ENCODE measurements at places on chromosomes 12 and 14.

GRCh38 chr14:51310505-51310944 lies 70.5 kb downstream of the TMX1 start:
- DNase-seq = no peak

- no peak for DNase-seq
Observed at GRCh38 chr12:25005376-25005775, 56.5 kb upstream of the BCAT1 start.

DNA sequence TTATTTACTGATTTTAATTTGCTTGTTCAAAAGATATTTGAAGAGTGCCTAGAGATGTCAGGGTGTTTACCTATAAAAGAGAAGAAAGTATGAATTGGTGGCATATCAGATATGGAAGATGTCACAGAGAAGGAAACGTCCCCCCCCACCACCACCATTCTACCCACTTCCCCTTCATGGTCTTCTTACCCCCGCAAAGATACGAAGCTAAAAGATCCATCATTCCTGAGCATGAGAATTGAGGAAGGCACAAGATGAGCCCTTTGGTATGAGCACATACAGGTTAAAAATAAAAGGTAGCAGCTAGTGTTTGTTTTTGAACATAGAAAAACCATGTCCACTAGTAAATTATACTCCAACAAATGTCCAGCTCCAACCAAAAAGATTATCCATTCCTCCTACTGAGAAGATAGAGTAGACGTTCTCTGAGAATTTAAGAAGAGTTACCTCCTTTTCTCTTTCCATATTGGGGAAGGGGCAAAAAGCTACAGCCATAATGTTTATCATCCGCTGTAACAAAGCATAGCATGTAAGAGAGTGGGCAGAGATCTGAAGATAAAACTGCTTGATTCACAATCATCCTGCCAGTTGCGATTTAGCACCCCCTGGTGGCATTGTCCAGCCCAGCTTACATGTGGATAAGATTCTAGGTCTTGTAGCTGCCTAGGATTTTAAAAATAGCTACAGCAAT lies 29.1 kb downstream of the NFYB start:
- peak; percentile 77 for DNase-seq

DNA sequence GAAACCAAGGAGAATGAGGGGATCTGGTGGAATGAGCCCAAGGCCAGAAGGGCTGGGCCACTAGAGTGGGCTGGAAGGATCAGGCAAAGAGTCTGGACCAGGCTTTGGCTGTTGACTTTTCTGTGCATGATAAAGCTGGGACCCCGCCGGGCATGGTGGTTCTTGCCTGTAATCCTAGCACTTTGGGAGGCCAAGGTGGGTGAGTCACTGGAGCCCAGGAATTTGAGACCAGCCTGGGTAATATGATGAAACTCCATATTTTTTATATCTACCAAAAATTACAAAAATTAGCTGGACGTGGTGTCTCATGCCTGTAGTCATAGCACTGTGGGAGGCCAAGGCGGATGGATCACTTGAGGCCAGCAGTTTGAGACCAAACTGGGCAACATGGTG lies 393 bp upstream of the KLHL33 start:
- DNase-seq = no peak

GRCh38 chr12:68612202-68612601 lies 1.5 kb downstream of the RAP1B start:
- DNase-seq = no peak

DNA sequence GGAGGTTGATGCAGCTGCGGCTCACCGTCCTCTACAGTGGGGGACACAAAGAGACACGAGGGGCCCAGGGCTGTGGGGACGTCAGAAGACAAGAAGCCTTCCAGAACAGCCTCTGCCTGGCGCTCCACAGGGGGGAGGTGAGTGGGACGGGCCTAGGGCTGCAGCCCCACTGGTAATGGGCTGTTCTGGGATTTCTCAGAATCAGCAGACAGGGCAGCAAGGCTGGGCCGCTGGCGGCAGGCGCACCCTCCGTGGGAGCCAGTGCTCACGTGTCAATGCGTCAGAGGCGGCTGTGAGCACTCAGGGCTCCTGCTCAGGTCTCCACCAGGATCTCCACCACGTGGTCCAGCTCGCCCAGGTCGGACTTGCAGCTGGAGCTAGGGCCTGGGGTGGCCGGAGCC lies 10.0 kb downstream of the CDCA4 start:
- DNase-seq = no peak
